Activated CD8-positive, alpha-beta T cell treated with anti-CD3 and anti-CD28 coated beads for 36 hours (primary cell): ENCODE measurements at places on chromosomes 7 and 10. TPM values are rescaled to one million over a fixed set of nuclear protein-coding genes. Genes with fewer than 3 reads are reported as not detected.

DNA sequence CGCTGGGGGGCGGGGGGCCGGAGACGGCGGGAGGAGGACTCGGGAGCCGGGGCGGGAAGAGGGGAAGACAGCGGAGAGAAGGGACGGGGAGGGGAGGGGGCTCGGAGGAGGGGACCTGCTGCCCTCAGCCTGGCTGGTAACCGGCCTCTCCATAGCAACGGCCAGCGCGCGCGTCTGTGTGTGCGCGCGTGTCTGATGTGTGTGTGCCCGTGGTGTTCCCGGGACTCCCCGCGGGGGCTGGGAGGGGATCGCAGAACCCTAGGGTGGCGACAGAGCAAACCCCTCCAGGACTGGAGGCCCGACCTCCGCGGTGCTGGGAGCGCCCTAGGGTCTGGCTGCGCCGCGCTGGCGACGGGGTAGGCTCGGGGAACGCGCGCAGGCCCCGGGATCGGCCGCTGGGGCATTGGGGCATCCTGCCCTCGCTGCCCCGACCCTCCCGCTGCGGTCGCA is 356.3 kb downstream of the DNAJB6 start:
- no peak overlapping the region for H3K27ac ChIP-seq
- H3K27me3 ChIP-seq = peaks cover 37% of the 10 kb centered on the region
- no peaks in the 10 kb centered on the region for H3K36me3 ChIP-seq
- DNase-seq = no peak

DNA sequence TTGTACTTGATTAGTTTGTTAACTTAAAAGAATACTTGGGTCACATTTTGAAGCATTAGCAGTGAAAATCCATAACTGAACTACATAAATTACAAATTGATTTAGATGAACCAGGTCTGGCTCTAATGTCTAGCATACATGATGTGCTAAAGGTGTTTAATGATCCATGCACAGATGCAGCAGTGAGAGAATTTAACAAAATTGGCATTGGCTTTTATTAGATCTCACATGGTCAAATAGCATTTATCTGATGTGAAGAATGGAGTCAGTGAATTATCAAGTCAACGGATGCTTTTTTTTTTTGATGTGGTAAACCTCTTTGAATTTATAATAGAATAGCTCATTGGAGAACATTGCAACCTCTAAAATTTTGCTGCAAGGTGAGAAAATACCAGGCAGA is 293.0 kb upstream of the POT1 start:
- no peaks in the 10 kb centered on the region for H3K4me1 ChIP-seq
- H3K27ac ChIP-seq = no peak overlapping the region
- H3K36me3 ChIP-seq = no peaks in the 10 kb centered on the region
- no peaks in the 10 kb centered on the region for H3K27me3 ChIP-seq

- H3K4me3 ChIP-seq = no peak overlapping the region
- H3K27me3 ChIP-seq = no peaks in the 10 kb centered on the region
- no peak for DNase-seq
- H3K27ac ChIP-seq = peak overlapping the region; percentile 96
These were observed 70.6 kb downstream of the PFKFB3 start for GRCh38 chr10:6273351-6273750.

Gene LDB3
- 0.07 TPM for total RNA-seq

- DNase-seq = no peak
- H3K36me3 ChIP-seq = peaks cover 26% of the 10 kb centered on the region
- no peak overlapping the region for H3K27ac ChIP-seq
- H3K27me3 ChIP-seq = no peaks in the 10 kb centered on the region
These were observed 21.8 kb downstream of the CDK1 start for GRCh38 chr10:60799971-60800650.

Gene SRRM3
- not detected for total RNA-seq

DNA sequence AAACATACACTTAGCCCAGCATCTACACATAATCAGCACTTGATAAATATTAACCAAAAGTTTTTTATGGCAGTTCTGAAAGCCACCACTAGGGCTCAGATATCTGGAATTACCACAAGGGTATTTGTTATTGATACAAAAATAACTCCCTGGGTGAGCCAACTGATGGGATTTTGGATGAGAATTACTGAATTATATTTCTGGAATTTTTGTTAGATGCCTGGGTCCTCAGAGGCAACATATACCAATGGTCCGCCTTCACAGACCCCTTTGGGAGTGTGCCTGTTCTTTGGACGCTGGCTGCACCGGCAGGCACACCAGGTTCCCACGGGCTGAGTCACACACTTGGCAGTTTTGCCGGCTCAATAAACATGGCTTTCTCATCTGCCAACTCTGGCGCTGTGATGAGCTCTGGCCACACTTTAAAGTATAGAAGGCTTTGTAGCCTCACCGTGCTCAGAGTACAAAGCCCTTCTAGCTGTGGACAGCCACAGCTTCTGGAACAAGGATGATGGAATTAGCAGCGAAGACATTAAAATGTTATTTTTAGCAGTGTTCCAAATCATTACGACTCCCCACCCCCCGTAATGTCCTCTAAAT is 24.5 kb upstream of the EEPD1 start:
- no peak overlapping the region for H3K4me3 ChIP-seq
- no peaks in the 10 kb centered on the region for H3K4me1 ChIP-seq
- DNase-seq = no peak
- H3K27ac ChIP-seq = no peak overlapping the region
- no peaks in the 10 kb centered on the region for H3K27me3 ChIP-seq

GRCh38 chr7:47196106-47196645 is 385.7 kb downstream of the TNS3 start:
- no peaks in the 10 kb centered on the region for H3K27me3 ChIP-seq
- no peaks in the 10 kb centered on the region for H3K4me1 ChIP-seq
- no peak for DNase-seq
- H3K36me3 ChIP-seq = no peaks in the 10 kb centered on the region
- no peak overlapping the region for H3K4me3 ChIP-seq

Gene GIMAP1
- 8.7 TPM for total RNA-seq

Gene STAG3
- total RNA-seq = 13.2 TPM

DNA sequence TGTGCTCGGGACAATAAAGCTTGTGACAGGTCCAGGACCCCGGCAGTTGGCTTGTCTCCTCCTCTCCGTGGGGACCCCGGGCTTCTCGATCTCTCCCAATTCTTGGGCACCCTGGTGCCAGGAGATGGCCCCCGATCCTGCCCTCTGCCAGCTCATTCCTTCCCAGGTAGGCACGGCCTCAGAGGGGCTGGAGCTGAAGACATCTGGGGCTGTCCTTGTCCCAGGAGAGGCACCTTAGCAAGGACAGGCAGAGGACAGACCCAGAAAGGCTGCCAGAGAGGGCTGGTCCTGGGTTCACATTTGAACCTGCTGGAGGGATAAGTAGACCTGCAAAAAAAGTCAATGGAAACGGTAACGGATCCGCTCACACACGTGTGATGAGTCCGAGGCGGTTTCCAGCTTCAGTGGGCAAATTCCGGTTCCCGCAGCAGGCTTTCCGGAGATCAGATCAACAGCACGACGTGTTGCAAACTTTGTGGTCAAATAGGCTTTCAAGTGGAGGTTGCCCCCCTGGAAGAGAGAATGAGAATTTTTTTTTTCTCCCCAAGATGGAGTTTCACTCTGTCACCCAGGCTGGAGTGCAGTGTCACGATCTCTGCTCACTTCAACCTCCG is 47.7 kb upstream of the GTF2IRD1 start:
- no peak for DNase-seq
- H3K4me1 ChIP-seq = no peaks in the 10 kb centered on the region
- peaks cover 1% of the 10 kb centered on the region for H3K27me3 ChIP-seq
- no peaks in the 10 kb centered on the region for H3K36me3 ChIP-seq
- no peak overlapping the region for H3K4me3 ChIP-seq
- H3K27ac ChIP-seq = no peak overlapping the region

DNA sequence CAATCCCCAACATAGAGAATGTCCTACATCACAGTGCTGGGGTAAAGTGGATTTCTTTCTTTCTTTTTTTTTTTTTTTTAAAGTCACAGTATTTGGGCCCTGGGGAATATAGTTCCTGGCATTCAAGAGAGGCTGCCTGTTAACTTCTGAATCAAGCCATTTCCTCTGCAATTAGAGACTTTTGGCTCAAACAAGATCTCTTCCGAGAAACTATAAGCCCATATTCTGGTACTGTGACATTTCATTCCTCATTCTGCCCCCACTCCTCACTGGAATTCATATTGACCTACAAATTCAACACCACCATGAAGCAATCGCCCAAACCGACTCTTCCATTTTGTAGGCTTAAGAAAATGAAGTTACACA is 187.4 kb downstream of the PHTF2 start:
- H3K4me3 ChIP-seq = no peak overlapping the region
- no peak overlapping the region for H3K27ac ChIP-seq
- no peaks in the 10 kb centered on the region for H3K4me1 ChIP-seq
- no peaks in the 10 kb centered on the region for H3K36me3 ChIP-seq
- DNase-seq = no peak

DNA sequence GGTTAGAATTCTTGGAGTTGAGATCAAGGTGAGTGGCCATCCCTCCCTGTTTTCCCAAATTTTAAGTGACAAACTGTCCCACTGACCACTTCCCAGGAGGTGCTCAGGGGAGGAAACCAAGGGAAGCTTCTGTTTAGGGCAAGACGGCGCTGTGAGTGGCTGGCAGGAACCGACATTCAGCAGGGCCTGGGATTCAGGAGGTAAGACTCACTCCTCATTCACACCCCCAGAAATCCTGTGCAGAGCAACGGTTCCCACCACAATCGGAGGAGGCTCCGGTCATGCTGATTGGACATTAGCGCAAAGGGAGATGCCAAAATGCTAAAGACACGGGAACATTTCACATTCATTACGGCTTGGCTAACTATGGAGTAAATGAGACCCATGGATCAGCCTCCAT is 200.9 kb downstream of the GRID1 start:
- H3K36me3 ChIP-seq = no peaks in the 10 kb centered on the region
- no peak overlapping the region for H3K4me3 ChIP-seq
- H3K4me1 ChIP-seq = no peaks in the 10 kb centered on the region
- no peak for DNase-seq
- no peak overlapping the region for H3K27ac ChIP-seq

DNA sequence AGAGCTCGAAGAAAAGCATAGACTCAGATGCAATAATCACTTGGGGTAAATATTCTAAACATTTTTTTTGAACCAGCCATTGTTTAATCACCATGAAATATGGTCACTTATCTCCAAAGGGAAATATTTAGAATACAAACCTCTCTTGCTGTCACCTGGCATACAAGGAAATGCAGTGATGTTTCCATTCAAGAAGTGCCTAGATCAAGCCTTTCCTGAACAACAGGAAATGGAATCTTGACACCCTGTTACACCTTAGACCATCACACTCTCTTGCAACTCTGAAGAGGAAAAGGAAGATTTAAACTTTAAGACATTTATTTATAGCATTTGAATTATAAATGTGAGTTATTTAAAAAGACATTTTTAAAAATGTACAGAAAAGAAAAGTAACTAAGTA is 263.0 kb upstream of the BMPER start:
- DNase-seq = no peak
- H3K27me3 ChIP-seq = no peaks in the 10 kb centered on the region

- no peak for DNase-seq
- no peak overlapping the region for H3K4me3 ChIP-seq
- H3K27ac ChIP-seq = no peak overlapping the region
- no peaks in the 10 kb centered on the region for H3K27me3 ChIP-seq
These were observed 457.3 kb downstream of the ETV1 start for GRCh38 chr7:13532028-13532753.

Gene PHKG1
- total RNA-seq = 2.9 TPM

DNA sequence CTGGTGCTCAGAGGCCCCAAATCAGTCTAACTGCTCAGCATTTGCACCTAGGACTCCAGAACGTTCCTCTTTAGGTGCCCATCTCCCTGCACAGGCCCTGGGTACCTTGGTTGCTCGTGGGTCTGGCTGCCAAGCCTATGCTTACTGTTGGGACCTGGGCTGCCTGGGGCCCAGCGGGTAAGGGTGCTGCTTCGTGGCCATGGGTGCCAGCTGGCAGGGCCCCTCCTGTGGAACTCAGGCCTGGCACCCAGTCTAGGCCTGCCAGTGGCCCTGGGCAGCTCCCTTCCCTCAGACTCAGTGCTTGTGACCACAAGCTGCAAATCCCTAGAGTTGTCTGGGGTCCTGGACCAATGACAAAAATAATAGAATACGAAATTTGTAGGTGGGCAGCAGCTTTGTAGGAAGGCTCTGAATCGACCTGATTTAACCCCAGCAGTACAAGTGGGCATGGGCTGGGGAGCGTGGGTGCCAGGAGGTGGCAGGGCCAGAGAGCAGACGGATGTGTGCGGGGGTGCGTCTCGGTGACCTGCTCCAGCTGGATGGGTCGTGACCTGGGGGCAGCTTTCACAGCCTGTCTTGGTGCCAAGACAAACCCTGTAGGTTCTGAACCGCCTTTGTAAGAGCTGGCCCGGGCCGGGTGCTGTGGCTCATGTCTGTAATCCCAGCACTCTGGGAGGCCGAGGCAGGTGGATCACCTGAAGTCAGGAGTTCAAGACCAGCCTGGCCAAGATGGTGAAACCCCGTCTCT is 69.7 kb downstream of the MKI67 start:
- H3K36me3 ChIP-seq = peaks cover 54% of the 10 kb centered on the region
- DNase-seq = no peak
- H3K4me1 ChIP-seq = peaks cover 36% of the 10 kb centered on the region
- no peak overlapping the region for H3K4me3 ChIP-seq
- H3K27ac ChIP-seq = no peak overlapping the region

Gene PDK4
- not detected for total RNA-seq

GRCh38 chr7:2380461-2380860 is 22.9 kb upstream of the CHST12 start:
- H3K27me3 ChIP-seq = no peaks in the 10 kb centered on the region
- no peak overlapping the region for H3K27ac ChIP-seq
- H3K4me1 ChIP-seq = peaks cover 6% of the 10 kb centered on the region
- DNase-seq = no peak
